ENCODE measurements at places on chromosomes 1 and 21.
A peak's percentile ranks its signal among the peaks of the same experiment; 100 is the strongest.

- DNase-seq, result no peak
Observed at GRCh38 chr1:235401251-235401650, 34.0 kb downstream of the TBCE start.

DNA sequence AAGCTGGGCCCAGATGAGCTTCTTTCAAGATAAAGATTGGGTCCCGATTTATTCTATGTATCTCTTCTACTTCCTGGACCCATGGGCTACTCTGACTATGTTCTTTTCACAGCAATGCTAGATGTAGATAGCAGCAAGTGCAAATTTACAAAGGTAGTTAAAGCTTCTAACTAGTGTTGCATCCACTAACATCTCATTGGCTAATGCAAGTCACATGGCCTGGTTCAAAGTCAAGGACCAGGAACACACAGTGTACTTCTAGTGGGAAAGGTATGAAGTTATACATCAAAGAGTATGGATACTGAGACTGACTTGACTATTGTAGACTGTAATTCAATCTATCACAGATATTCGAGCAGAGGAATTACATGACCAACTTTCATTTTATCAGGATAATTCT lies 588.8 kb downstream of the PLA2G4A start:
- DNase-seq, result no peak

GRCh38 chr1:192810253-192810880 lies 1.5 kb downstream of the RGS2 start:
- peak; percentile 65 for DNase-seq

GRCh38 chr1:168640836-168641235 lies 64.4 kb downstream of the XCL1 start:
- DNase-seq, result no peak

DNA sequence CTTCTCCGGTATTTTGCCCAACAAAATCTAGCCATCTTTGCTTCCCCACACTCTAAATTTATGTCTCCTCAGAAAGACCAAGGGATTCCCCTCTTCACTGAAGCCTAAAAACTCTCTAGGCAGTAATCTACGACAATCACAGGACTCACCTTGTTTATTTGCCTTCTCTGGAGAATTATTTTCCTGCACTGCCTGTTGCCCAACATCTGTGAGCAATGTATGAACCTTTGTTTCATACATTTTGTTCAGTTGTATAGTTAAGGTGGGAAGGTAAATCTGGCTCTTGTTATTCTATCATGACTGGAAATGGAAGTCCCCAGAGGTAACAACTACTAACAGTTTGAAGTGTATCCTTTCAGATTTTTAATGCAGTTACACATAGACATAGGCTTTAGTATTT lies 2.2 kb downstream of the COPA start:
- DNase-seq, result no peak

DNA sequence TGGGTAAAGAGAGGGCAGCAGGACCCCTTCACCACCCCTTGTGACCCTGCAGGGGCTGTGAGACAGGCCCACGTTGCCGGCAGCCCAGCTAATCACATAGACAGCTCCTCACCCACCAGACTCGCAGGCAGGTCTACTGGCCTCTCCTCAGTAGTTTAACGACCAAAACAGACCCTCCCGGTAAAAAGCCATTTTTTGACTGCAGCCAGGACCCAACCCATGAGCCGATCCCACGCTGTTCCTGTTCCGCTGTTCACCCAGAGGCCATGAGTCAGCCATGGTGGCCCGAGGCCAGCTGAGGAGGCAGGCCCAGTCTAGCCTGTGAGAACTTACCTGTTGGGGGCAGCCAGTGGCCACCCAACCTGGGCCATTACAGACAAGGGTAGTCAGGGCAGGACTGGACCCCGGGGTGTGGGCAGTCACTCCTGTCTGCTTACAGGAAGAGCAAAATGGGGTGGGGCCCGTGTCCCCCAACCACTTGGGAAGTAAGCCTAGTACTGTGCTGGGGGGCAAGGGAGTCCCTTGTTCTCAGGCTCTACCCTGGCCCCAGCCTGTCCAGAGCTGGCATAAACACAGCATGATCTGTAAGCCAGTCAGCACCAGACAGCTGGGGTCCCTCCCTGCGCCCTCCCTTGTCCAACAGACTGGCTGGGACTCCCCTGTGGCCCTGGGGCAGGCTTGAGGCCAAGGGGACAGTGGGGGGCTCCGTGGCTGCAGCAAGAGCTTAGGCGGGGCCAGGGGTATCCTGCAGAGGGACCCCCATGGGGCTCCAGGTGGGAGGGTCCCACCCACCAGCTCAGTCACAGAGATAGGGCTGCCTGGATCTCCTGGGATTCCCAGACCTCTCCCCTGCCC lies 61.9 kb downstream of the WNT9A start:
- peak; percentile 39 for DNase-seq

GRCh38 chr1:58572690-58573089 lies 4.4 kb downstream of the TACSTD2 start:
- DNase-seq, result no peak

- no peak for DNase-seq
Observed at GRCh38 chr1:246891105-246891504, 40.6 kb downstream of the AHCTF1 start.

- peak; percentile 47 for DNase-seq
Observed at GRCh38 chr1:186404454-186405051, 28.9 kb downstream of the ODR4 start.

- DNase-seq, result no peak
Observed at GRCh38 chr1:118101515-118101844, 83.5 kb downstream of the SPAG17 start.

- DNase-seq, result peak; percentile 60
Observed at GRCh38 chr1:4267381-4268261, 367.5 kb upstream of the C1orf174 start.

- peak; percentile 7 for DNase-seq
Observed at GRCh38 chr1:76390456-76390855, 315.9 kb downstream of the ST6GALNAC3 start.

DNA sequence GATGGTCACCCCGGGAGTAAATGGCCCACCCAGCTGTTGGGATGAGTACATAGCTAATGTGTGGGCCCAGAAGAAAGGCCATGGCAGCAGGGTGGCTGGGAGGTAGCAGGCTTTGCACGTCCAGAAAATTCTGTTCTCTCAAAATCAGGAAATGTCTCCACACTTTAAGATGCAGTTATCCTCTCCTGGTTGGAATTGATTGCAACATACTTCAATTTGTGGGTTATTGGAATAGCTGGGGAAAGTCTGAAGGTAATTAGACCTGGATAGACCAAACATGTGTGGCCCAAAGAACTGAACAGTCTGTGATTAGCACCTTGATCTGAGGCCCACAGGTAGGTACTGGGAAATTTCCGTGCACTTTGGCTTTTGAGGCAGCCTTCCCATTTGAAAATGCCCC lies 30.2 kb downstream of the COA7 start:
- DNase-seq, result no peak

DNA sequence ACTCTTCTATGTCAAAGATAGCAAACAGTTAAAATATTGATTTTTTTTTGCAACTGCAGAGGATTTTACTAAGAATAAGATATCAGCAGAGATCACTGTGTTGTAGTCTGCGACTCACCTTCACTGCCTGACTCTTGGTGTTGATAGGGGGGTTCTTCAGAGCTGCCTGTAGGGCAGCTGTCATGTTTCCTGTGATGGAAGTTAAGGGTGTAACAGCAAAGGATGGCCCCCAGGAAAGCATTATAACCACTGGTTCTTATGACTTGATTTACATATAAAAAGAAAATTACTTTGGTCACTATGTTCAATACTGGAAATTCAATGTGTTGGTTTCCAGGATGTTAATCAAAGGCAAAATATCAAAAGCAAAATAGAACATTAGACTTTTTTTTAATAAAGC lies 2.6 kb downstream of the ARPC5 start:
- DNase-seq, result no peak

DNA sequence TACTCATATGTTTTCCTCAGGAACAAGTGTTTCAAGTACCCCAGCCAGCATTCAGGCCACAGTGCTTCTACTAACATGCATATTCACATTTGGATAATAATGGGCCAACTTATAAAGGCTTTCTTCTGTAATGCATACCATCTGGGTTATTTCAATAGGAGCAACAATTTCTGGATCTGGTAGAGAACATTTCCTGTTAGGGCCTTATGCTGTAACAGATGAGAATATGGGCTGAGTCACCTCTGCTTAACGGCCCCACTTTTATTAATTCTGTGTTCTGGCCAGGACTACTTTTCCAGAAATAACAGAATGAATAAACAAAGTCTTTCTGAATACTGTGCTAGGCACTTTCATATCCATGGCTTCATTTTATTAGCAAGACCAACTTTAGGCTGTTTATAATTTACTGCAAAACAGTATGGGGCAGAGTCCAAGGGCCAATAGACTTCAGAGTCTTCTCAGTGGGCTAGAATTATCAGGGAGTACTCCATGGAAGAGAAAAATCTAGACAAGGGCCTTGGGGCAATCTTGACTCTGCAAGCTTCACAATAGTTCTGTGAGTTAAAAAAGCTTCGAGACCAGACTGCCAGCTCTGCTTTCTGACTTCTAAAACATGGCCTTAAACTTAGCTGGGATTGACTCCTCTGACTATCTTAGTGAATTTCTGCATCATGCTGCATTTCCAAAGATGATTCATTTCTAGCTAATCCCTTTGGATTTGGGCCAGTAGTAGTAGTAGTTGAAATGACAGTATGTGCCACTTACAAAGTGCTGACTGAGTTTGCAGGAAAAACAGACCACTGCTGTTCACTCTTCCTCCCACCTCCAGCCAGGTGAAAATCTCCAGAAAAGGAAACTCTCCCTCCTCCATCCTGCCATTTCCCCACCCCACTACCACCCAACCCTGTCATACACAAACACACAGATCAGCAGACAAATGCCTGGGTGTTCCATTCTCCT lies 8.2 kb upstream of the SSX2IP start:
- DNase-seq, result peak; percentile 68

DNA sequence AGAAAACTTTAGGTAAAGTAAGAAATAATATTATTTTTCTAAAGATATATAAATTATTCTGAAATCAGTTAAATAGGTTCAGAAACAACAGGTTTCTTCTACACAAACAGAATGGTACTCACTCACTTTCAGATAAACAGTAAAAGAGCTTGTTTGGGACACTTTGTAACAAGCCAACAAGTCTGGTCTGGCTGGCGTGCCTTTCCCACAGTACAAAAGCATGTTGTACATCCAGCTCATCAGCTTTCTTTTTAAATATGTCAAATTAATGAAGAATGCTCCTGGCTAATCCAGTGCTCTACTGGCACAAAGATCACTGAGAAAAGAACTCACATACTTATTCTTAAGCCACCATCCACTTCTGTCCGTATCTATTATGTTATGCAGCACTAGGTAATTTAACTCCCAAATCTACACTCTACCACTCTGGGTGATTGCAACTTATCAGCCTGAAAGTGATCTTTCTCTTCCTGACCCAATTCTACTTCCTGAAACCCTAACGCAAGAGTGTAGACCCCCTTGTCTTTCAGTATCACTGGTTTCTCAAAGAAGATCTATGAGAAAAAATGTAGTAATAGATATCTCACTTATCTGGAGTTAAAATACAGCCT lies 32.6 kb downstream of the TRIT1 start:
- no peak for DNase-seq

- DNase-seq, result peak; percentile 70
Observed at GRCh38 chr1:241323514-241324195, 33.4 kb downstream of the RGS7 start.

DNA sequence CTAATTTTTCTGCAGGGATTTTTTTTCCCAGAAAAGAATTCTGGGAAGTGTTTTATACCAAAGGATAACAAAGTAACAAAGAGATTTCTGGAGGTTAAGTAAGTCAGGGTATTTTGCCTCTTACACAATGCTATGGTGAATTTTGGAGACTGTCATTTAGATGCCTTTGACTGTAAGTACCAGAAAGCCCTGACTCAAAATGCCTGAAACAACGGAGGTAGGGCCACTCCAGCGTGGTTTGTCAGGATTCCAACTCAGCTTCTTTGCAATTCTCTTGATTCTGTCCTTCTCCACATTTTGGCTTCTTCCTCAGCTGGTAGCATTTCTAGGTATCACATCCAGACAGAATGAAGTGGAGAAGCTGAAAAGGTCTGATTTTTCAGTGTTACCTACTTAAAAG lies 106.5 kb downstream of the UCHL5 start:
- no peak for DNase-seq

GRCh38 chr1:28313702-28314546 lies 14.9 kb upstream of the MED18 start:
- DNase-seq, result peak; percentile 90

DNA sequence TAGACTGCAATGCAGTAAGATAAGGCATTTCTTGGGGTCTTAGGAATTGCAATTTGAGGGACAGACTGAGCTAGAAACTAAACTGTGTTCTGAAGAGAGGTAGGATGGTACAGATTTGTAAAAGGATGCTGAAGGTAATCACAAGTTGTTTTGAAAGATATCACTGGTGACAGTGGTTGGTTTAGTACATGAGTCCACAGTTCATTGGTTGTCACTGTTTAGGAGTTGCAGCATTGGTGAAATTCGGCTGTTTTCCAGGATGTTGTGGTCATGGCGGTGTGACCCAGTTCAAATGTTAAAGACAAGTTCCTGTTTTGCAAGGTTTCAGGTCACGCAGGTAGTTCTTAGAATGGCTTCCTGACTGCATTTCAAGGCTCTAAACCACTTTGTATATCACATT lies 292.8 kb upstream of the B3GALT2 start:
- DNase-seq, result no peak

- no peak for DNase-seq
Observed at GRCh38 chr1:98030483-98030882, 109.6 kb upstream of the DPYD start.

DNA sequence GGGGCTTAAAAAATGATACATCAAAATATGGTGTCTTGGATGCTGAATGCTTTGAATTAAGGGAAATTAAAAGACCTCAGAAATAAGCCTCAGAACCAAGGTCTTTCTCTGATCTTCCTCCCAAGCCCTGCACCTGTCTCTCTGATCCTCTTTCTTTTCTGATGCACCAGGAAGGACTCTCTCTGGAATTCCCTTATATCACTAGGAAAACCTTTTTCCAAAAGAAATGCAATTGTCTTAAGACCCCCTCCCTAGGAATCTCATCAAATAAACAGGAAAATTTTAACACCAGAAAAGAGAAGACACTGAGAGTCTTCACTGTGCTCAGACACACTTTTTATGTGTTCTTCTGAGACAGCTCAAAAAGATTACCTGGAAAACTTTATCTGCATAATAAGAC lies 159.5 kb upstream of the PTBP2 start:
- DNase-seq, result no peak

- DNase-seq, result no peak
Observed at GRCh38 chr1:208332036-208332773, 88.0 kb upstream of the PLXNA2 start.

GRCh38 chr1:167298325-167298724 lies 77.6 kb downstream of the POU2F1 start:
- no peak for DNase-seq

- no peak for DNase-seq
Observed at GRCh38 chr21:38379147-38379546, 119.1 kb downstream of the ERG start.

- DNase-seq, result no peak
Observed at GRCh38 chr1:182248721-182249120, 142.9 kb downstream of the GLUL start.

- no peak for DNase-seq
Observed at GRCh38 chr1:240999826-241000225, 357.2 kb downstream of the RGS7 start.

GRCh38 chr1:69707103-69707502 lies 139.4 kb downstream of the LRRC7 start:
- DNase-seq, result no peak

GRCh38 chr1:243364866-243365265 lies 109.0 kb downstream of the SDCCAG8 start:
- no peak for DNase-seq

All from hepatocyte (in vitro differentiated cells).